Cerebellar nuclear complex (tissue), 1 donor: ENCODE measurements at places on chromosomes 12 and 14.

DNA sequence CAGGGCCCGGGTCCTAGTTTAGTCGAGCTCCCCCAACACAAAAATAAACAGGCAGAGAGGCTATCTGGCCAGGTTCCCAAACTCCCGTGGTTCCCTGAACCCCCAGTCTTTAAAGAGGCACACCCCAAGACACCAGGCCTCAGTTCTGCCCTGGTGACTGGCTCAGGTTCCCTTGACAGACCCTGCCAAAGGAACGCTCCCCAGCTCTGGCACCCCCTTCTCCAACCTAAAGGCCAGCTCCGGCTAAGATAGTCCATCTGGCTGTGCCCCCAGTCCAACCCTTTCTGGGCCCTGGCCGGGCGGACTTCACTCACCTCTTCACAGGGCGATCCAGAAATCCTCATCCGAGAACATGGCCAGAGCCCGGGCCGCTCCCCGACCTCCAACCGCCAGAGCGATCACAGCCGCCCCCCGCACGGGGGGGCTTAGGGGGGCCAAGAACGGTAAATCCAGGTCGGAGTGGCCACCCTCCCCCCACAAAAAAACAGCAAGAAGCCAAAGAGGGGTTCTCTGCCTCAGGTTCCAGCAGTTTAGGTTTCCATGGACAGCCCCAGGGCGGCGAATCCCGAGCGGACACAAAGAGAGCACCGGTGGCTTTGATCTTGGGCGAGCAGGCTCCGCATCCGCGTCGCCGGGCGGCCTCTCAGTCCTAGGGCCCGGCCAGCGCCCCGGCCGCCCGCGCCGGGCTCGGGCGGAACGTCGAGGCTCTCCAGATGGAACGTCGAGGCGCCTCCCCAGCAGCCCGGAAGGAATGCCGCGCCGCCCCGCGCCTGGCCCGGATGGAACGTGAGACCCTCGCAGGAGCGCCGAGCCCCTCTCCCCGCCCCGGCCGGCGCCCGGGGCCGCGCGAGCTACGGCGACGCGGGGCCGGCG, 1.1 kb downstream of the KMT2D start:
- DNase-seq: no peak

- no peak for DNase-seq
These were observed 4.7 kb upstream of the C1R start for GRCh38 chr12:7096979-7097378.

DNA sequence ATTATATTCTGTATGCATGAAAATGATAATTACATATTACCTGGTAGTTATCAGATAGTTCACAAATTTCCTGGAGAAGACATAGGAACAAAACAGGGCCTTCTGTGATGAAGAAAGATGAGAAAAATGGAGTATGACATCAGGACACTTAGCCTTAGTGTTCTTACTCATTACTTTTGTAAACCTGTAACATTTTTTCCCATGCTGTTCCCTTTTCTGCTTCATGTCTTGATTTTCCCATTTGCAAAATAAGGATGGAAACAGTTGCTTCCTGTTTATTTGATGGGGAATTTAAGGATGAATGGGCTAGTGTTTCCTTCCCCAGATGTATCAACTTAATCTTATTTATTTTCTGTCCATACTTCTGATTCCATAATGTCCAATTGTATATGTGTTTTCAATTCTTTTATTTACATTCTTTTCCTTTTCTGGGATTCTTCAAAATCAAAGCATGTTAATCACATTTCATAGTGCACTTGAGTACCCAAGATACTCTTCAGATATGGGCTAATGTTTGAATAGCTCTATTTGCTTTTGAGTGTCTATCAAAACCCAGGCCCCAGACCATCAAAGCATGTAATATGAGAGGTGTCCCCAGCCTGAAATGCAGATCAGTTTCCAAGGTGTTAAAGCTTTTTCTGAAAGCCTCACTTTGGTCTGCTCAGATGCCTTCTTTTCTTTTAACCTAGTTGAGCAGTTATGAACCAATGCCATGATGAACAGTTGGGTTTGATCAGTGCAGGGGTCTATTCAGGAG, 260.5 kb downstream of the RAD51B start:
- DNase-seq: no peak

GRCh38 chr12:39603065-39603464, 16.5 kb downstream of the ABCD2 start:
- DNase-seq: no peak

GRCh38 chr12:25424211-25424731, 128.8 kb downstream of the LMNTD1 start:
- no peak for DNase-seq

DNA sequence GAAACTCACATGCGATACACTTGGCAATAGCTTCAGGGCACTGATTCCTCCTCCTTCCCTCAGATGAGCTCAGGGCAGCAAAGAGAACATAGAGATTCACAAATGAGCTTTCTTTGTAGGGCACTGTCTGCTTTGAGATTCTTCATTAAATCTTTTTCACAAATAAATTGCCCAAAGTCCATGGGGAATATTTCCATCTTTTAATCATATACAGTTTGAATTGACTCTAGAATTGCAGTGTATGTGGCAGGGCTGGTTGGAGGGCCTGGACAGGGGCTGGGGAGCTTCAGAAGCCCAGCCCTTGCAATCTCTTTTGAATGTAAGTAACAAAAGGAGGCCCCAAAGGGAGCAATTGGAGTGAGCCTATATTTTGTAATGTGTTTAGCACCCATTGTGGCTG, 197.5 kb downstream of the NOVA1 start:
- DNase-seq: no peak

GRCh38 chr12:121804417-121805111, 755 bp downstream of the SETD1B start:
- DNase-seq: no peak

GRCh38 chr14:75418850-75419768, 8.7 kb upstream of the JDP2 start:
- DNase-seq: no peak

DNA sequence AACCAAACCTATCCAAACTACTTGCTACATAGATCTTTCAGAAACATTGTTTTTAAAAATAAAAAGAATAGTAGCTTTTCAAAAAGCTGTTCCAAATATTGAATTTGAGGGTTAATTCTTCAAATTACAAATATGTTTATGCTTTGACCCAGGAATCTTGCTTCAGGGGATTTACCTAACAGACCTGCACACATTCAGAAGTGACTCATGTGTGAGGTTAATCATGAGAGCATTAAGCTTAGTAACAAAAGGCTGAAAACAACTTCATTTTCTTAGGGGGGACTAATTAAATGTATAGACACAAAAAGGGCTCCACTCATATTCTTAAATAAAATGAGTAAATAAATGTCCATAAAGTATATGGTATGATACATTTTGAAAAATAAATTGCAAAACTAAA, 672.4 kb upstream of the FLRT2 start:
- DNase-seq: no peak

- no peak for DNase-seq
These were observed 47.1 kb downstream of the EMP1 start for GRCh38 chr12:13243516-13244070.

DNA sequence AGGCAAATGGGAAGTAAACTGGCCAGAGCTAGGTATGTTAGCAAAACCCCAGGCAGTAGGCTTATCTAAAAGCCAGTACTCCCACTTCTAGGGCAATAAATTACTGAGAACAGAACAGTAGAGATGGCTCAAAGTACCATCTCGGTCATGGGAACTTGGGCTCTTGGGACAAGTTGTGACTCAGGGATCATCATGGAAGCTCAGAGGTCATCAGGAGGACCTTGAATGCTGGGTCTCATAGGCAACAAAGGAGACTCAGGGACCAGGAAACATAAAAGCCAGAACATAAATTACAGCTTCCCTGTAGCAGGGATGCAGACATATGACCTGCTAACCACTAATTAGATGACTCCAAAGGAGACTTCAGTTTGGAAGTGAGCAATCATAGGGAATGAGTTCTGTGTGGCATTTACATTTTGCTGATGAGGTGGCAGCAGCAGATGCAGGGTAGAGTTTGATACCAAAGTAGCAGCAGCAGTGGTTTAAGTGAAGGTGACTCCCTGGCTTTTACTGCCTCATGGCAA, 97.6 kb upstream of the SCAF11 start:
- no peak for DNase-seq

DNA sequence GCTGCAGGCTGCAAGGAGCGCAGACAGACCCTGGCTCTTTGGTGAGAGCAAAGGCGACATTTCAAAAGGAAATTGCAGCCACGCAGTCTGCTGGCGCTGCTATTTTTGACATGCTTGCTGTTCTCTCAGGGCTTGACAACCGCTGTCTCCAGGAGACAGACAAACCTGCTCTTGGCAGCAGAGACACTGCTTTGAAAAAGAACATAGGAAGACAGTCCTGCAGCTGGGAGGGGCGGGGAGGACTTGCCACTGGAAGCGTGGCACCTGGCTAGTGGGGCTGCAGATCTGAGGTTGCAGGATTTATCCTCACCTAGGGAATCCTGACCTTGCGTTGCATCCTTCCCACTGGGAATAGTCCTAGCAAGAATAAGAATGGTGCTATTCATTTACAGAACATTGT, 91.8 kb upstream of the KCNA1 start:
- no peak for DNase-seq

DNA sequence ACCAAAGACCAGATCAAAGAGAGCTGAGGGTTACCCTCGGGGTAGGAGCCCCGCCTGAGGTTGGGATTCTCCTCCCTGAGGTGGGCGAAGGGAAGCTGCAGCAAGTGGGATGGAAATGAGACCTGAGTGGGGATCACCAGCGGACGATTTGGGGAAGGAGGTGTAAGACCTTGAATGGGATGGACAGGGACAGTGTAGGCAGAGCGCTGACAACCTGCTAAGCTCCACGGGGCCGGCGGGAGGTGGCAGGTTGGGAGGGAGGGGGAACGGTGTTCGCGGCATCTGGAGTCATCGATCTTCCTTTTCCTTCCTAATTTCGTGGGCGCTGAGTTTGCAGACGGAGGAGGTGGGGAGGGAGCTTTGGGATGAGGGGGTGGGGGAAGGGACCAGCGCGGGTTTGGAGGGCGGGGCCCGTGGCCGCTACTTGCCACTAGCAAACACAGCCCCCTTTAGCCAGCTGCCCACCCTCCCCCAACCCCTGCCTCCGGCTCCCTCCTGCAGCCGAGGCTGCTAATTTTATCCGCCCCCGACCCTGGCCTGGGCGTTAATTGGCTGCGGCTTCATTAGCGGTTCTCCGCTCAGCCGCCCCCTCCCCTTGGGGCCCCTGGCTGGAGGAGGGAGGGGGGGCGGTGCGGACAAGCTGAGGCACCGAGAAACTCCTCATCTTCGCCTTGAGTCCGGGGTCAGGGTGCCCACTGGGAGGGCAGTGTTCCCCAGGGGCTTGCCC, 2.8 kb upstream of the SHMT2 start:
- DNase-seq: no peak

DNA sequence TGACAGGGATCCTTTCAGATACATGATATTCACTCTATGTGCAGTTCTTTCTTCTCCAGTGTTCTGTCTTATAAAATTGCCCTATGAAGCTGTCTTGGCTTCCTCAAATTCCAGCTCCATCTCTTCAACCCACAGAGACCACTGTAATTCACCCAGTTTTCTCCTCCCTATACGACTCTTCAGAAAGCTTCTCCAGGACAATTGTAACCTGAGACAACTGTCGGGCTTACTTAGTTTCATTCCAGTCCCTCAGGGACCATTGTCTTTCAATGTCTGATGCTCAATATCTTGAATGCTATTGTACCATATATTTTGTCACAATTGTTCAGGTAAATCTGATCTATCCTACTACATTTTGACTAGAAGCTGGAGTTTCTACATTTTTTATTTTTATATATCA, 345.3 kb downstream of the RPL10L start:
- no peak for DNase-seq

- no peak for DNase-seq
These were observed 144.8 kb upstream of the NAV3 start for GRCh38 chr12:77685901-77686300.

DNA sequence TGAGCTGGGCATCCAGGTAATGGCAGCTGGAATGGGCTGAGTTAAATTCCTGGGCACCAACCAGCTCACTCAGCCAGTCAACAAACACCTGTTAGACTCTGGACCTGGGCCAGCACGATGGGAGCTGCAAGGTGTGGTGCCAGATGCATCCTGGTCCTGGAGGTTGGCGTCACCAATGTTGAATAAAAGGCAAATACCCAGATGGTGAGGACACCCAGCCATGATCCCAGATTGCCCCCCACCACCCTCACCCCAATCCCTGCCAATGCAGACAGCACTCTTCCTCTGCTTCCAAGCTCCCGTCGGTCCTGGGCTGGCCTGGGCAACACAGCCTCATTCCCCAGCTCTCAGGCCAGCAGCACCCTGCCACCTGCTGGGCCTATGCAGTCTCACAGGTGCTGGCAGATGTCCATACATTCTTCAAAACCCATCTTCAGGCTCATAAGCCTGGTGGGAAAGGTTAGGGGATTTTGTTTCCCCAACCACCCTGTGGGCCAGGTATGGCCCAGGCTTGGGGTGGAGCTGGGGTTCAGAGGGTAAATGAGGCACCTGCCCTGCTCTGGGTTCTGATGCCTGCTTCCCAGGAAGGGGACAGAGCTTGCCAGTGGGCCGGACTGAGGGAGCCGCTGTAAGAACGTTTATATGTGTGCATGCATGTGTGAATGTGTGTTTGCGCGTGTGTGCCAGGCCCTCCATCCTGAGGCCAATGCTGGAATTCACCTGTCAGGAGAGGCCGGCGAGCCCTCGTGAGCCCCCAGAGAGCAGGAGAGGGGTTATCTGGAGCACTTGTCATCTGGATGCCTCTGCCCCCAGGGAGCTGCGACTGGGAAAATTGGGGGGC, 58.0 kb downstream of the LGMN start:
- no peak for DNase-seq

DNA sequence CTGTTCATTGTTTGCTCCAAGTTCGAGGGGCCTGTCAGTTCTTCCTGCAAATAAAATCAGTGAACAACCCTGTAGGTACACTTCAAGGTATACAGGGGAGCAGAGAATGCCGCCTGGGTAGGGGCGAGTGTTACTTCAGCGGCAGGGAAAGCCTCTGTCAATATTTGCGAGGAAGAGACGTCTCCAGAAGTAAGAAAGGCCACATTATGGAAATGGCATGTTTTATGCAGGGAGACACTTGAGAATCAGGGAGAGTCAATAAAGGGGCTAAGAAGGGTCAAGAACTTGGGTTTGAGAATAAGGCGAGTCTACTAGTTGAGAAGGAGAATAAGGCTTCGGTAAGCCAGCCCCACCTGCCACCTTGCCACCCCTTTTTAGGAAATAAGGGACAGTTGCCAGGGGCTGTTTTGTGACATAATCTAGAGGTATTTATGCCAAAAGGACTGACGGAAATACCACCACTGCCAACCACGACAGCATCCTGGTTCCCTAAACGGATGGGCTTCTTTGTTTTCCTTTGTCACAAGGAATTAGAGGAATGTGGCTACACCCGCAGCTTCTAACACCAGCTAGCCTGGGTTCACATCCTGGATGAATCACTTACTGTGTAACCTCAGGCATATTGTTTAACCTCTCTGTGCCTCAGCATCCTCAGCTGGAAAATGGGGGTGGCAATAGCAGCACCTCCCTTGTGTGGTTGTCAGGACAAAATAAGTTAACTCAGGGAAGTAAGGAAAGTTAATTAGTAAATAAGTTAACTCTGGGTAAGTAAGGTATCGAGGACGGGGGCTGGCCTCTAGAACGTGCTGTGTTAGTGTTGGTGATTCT, 67.7 kb downstream of the EID3 start:
- no peak for DNase-seq
